Activated naive CD8-positive, alpha-beta T cell treated with anti-CD3 and anti-CD28 coated beads for 36 hours (primary cell): ENCODE measurements at places on chromosomes 2 and 18.
A peak's percentile ranks its signal among the peaks of the same experiment; 100 is the strongest.

- DNase-seq: no peak
Observed at GRCh38 chr2:154381931-154382794, 316.3 kb upstream of the KCNJ3 start.

- no peak for DNase-seq
Observed at GRCh38 chr2:127225186-127225960, 5.3 kb upstream of the CYP27C1 start.

GRCh38 chr2:163610817-163611556, 124.8 kb downstream of the FIGN start:
- DNase-seq: no peak

GRCh38 chr2:159133797-159134196, 152.7 kb downstream of the WDSUB1 start:
- no peak for DNase-seq

- peak; percentile 71 for DNase-seq
Observed at GRCh38 chr2:64644458-64645382, 9.0 kb downstream of the SERTAD2 start.

DNA sequence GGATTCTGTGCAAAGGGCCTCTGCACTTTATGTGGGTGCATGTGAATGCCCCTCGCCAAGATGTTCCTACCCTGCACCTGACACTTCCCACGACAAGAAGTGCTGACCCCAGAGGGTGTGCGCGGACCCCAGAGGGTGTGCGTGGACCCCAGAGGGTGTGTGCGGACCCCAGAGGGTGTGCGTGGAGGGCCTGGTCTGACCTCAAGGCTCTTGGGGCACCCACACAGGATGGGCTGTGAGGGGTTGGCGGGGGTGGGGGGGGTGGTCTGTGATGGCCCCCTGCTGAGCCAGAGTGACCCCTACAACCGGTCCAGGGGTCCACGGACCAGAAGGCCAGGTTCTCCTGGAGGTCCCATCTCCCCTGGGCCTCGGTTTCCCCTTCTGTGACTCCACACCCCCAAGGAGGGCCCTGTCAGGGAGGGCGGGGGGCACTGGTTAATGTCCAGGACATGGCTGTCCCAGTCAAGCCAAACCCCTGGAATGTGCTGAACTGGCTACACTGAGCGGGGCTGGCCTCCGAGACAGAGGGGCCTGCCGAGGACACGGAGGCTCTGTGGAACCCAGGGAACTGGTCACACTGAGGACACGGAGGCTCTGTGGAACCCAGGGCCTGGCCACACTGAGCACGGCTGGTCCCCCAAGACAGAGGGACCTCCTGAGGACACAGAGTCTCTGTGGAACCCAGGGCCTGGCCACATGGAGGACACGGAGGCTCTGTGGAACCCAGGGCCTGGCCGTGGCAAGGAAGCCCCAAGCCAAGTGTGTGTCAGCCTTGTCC, 3.1 kb downstream of the NEU4 start:
- no peak for DNase-seq

GRCh38 chr2:42572297-42573081, 4.1 kb downstream of the MTA3 start:
- no peak for DNase-seq
